ENCODE measurements at places on chromosomes 1 and 21.

GRCh38 chr1:166859597-166859996 lies 16.5 kb downstream of the TADA1 start:
- no peak for DNase-seq

DNA sequence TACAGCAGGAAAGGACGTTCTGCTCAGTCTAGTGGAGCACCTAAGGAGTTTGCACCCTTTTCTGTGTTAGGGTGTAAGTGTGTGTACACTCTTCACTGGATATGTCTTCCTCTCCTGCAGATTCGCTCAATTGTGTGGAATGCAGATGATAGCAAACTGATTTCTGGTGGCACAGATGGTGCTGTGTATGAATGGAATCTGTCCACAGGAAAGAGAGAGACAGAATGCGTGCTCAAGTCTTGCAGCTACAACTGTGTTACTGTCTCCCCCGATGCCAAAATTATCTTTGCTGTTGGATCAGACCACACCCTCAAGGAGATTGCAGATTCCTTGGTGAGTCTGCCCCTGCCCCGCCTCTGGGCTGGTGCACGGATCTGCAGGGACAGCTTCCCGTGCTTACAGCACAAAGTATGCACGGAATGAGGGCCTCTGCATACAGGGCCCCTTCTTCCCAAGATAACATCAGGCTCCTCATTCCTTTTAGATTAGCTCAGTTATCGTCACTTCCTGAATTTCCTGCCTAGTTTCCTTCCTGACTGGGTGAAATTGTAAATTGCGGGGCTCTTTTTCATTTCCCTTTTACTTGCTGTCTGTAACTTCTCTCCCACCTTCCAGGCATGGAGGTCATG lies 34.6 kb downstream of the CFAP57 start:
- no peak for DNase-seq

- DNase-seq, result no peak
These were observed 23.1 kb upstream of the MCOLN2 start for GRCh38 chr1:85019994-85020393.

DNA sequence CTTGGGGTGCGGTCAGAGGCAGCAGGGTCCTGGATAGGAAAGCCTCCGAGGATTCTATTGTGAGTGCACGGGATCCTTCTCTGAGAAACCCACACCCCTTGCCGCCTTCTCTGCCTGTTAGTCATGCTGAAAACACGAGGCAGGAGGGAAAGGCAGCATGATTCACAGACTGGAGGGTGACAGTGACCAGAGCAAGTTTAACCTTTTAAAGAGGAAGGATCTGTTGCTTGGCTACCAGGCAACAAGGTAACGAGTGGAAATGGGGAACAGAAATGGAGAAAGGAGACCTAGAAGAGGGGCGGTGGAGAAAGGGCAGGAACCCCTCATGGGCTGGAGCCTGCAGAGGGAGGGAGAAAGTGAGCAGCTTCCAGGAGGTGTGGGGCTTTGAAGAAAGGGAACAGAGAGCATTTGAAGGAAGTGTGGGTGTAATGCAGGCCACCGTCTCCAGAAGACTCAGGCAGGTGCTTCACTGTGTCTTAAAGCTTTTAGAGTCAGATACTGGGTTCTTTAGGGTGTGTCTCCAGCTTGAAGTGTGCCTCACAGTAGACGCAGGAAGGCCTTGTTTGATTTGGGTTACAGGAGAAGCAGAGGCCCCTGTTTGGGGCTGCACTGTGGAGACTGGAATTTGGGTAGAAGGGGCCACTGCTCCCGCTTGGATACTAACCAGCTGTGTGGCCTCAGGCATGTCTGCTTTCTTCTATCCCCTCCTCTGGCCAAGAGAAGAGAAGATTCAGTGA lies 19.1 kb downstream of the OPTC start:
- DNase-seq, result no peak

DNA sequence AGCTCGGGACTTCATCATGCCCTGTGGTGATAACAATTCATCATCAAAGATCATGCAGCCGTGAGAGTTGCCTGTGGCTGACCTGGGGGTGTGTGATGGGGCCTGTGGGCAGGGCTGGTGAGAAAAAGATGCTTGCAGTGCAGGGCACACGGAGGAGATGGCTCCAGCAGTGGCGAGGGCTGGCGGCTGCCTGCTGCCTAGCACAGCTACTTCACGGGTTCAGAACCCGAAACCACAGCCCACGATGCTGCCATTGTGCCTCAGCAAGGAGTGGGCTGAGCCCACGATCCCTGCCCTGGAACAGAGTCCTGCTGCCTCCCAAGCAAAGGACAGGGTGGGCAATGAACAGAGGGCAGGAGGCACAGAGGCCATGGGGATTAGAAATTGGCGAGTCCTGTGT lies 631 bp upstream of the KRTAP10-9 start:
- DNase-seq, result no peak

DNA sequence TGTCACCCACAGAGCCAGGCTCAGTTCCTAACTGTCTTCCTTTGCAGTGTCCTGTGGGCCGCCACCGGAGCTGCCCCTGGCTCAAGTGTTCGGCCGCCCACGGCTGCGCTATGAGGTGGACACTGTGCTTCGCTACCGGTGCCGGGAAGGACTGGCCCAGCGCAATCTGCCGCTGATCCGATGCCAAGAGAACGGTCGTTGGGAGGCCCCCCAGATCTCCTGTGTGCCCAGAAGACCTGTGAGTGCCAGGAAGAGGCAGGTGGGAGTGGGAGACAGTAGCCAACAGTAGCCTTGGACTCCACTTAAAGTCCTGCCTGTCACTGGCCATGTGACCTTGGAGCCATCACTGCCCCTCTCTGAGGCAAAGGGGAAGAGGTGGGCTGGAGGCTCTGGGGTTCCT lies 16.6 kb downstream of the BCAN start:
- no peak for DNase-seq

GRCh38 chr1:27301052-27301422 lies 20.9 kb upstream of the TMEM222 start:
- DNase-seq, result no peak

DNA sequence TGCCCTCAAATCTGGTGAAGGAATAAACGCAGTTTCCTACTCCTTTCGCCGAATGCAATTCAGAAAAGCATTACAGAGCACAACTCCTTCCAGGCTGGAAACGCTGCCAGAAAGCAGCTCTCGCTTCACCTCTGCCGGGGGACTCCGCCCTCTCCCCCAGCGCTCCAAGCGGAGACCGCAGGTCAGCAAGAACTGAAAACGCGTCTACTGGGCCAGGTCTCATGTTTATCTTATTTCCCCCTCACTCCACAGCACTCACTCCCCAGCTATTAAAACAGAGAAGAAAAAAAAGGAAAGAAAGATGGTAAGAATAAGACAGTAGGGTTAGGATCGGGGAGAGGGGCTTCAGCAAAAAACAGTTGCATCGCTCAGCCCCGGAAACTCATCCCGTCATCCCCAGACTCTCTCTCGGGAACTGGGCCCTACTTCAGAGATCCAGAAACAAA lies 833 bp upstream of the RCOR3 start:
- DNase-seq, result no peak

DNA sequence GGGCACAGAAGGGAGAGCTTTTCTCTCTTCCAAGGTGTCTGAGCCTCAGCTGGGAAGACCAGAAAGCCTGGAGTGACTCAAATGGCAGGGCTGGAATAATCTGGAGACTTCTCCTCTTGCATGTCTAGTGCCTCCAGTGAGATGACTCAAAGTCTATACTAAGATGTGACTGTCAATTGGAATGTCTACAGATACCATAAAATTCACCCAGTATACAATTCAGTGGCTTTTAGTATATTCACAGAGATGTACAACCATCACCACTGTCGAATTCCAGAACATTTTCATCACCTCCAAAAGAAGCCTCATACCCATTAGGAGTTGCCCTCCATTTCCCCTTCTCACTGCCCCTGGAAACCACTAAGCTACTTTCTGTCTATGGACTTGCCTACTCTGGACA lies 47.9 kb upstream of the CNN3 start:
- DNase-seq, result no peak

Data from cortex of kidney (tissue), 1 donor.